Islet precursor cell (in vitro differentiated cells): ENCODE measurements at places on chromosomes 2 and 18.

DNA sequence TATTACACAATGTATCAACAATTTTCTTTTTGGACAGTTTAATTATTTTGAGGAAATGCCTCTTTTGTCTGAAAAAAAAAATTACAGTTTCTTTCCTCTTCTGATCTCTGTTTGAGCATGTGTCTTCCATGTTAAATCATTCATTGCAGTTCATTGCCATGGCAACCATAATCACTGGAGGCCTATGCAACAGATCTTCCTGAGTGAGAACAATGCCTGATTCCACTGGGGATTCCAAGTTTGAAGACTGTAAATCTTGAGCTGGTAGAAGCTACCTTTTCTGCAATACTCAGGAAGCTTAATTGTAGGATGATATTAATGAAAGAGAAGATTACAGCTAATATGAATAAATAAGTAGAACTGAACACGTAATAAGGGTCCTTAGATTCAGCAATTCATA is 721.4 kb upstream of the CNTNAP5 start:
- no peak for DNase-seq

DNA sequence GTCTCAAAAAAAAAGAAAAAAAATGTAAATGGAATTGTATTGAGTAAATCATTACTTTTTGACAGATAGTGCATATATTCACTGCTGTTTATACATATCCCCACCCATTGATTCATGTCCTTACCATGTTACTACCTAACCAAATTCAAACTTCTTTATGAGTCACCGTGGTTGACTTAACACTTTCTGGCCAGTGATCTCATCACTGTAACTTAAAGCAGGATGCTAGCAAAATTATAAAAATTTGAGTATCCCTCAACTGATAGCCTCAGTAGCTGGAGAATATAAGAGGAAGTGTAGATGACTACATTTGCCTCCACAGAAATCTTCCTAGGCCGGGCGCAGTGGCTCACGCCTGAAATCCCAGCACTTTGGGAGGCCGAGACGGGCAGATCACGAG is 13.4 kb downstream of the CNOT9 start:
- no peak for DNase-seq

DNA sequence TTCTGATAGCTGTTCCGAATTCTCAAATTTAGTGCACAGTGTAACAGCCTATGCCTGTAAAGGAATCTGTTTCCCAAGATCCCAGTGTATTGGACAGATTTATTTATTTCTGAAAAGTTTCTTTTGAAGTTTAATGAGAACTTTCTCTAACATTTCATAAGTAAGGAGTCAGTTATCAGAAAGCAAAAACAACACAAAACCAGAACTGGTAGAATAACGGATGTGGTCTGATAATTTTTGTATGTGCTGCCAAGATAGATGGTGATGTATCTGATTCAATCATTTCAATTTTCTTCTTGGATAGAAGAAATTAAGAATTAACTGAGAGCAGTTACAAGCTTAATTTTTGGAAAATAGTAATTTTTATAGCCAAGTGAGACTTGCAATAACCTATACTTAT is 374.3 kb downstream of the SOCS6 start:
- no peak for DNase-seq

- no peak for DNase-seq
These were observed 1.2 kb downstream of the TGOLN2 start for GRCh38 chr2:85326406-85327159.

DNA sequence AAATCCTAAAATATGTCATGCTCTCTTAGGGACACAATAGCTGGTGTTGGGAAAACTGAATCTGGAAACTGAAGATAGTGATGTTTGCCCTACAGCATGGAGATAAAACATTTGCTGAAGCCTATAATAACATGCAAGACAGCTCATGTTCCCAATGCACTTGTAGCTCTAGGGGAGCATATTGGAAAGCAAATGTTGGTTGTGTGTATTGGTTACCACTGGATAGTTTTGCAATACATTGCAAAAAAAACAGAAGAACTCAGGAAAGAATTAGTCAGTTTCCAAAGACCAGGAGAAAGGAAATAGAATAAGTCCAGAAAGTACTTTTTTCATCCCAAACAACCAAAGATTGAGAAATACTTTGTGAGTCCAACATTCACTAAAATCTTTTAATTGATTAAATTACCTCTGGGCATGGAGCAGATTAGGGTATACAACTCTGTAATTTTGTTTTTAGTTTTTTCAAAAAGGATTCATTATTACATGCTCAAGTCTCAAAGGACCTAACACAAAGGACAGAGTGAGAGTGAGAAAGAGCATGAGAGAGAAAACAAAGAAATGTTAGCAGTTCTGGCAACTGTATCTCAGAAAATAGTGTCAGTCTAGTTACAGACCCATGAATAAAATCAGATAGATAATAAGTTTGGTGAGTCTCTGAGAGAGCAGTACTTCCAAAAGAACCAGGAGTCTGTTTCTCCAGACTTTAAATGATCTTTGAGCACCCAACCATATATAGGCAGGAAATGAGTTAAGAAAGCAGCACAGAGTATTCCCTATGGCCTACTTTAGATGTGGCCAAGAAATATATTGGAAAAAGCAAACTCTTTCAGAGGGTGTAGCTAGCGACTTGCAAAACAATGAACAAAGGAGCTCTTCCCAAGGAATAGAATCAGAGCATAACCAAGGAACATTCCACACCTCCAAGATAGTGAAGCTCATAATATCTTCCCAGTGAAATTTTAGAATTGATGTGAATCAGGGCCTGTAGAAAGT is 36.6 kb upstream of the COL3A1 start:
- no peak for DNase-seq

GRCh38 chr2:2740238-2740775 is 409.2 kb upstream of the MYT1L start:
- no peak for DNase-seq
